Regular cardiac myocyte (primary cell): ENCODE measurements at places on chromosomes 16 and 17. TPM values are rescaled to one million over a fixed set of nuclear protein-coding genes. Genes with fewer than 3 reads are reported as not detected.

The EME1 gene
- total RNA-seq: 3.7 and 18.0 TPM in 2 replicates

The TBC1D3B gene
- 0.56 TPM in 1 of 2 replicates, not detected in the other for total RNA-seq

The CRHR1 gene
- total RNA-seq: not detected in 2 replicates

The ANKRD13B gene
- total RNA-seq: 3.1 and 5.4 TPM in 2 replicates

The SLFN12L gene
- under 0.01 and 0.19 TPM in 2 replicates for total RNA-seq

The OR4D1 gene
- not detected in 2 replicates for total RNA-seq

The CARD14 gene
- under 0.01 TPM in 1 of 2 replicates, not detected in the other for total RNA-seq

The IRF8 gene
- total RNA-seq: 0.19 TPM in 1 of 2 replicates, not detected in the other

The NPIPA8 gene
- under 0.01 TPM in 1 of 2 replicates, not detected in the other for total RNA-seq

The CPSF4L gene
- total RNA-seq: 0.28 TPM in 1 of 2 replicates, not detected in the other
